GM04504 (cell line): ENCODE measurements at places on chromosomes 5 and 9.

- DNase-seq, result no peak
Observed at GRCh38 chr5:34656700-34657273, 659 bp downstream of the RAI14 start.

GRCh38 chr9:128168731-128169308, 8.8 kb downstream of the BBLN start:
- no peak for DNase-seq

GRCh38 chr5:159905496-159905895, 10.8 kb upstream of the ADRA1B start:
- DNase-seq, result peak; percentile 72

GRCh38 chr5:100762108-100762507, 141.0 kb downstream of the ST8SIA4 start:
- no peak for DNase-seq

- DNase-seq, result no peak
Observed at GRCh38 chr5:137665678-137666460, 70.0 kb downstream of the KLHL3 start.

DNA sequence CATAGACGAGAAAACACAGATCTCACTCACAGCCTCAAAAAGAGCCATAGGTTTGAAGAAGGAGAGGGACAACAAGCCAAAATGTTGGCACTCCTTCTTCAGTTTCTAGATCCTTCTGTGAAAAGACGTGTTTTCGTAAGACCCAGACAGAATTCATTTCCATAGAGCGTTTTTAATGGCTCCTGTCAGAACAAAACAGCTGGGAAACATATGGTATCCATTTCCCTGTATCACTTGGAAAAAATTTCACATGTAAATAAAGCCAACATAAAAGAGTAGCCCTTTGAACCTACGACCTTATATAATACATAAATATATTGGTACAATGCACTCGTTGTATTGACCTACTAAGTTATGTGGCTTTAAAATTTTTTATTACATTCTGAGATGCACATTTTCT, 108.1 kb downstream of the SNCAIP start:
- DNase-seq, result peak; percentile 14

DNA sequence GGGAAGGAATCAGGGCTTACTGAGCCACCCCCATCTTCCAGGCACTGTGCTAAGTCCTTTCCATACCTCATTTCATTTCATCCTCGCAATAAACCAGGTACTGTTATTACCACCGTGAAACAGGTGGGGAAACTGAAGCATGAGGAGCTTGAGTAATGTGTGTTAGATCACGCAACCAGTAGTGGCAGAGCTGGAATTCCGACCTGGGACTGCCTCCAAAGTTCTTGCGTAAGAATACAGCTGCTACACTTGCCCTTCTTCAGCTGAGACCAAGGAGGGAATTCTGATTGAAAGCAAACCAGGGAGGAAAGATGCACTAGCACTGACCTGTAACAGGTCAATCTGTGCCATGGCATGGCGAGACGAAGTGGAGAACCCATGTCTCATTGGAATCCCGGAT, 113.4 kb upstream of the MSX2 start:
- no peak for DNase-seq

DNA sequence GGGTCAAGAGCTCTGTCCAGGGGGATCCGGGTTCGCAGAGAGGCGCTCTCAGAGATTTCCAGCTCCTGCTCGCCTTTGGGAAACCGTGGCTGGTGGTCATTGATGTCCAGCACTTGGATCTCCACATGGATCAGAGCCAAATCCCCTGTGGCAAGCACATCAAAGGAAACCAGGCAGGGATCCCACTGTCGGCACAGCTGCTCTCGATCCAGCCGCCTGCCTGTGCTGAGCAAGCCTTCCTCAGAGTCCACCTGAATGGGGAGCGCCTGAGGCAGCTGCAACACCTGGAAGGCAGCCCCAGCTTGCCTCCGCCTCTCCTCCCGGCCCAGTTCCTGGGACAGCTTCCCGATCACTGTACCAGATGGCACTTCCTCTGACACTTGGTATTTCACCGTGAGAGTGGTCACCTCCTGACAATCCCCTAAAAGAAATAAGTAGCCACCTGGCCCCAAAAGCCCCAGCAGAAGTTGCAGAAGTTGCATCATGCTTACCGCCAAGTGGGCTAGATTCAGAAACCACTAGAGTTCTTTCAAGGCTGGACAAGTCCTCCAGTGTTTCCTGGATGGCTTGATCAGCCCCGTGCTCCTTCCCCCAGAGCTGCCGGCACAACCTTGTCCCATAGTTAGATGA, 520 bp downstream of the PCDH12 start:
- no peak for DNase-seq

GRCh38 chr9:104485014-104485413, 19.0 kb upstream of the OR13F1 start:
- DNase-seq, result no peak

GRCh38 chr9:78778318-78778717, 481.4 kb downstream of the PSAT1 start:
- no peak for DNase-seq

DNA sequence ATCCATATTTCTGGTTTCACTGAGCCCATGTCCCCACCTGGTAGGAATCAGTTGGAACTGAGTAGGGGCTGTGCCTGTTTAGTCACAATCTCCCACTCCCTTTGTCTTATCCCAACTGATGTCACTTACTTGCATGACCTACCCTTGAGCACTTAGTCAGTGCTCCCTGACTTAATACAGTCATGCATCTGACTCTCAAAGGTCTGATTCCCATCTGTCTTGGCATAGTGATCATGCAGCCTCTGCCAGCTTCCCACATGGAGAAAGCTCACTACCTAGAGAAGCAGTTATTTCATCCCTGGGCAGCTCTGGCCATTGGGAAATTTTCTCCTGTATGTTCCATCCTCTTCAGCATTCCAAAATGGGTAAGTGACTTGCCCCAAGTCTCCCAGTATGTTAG, 24.8 kb downstream of the ABLIM3 start:
- DNase-seq, result no peak

DNA sequence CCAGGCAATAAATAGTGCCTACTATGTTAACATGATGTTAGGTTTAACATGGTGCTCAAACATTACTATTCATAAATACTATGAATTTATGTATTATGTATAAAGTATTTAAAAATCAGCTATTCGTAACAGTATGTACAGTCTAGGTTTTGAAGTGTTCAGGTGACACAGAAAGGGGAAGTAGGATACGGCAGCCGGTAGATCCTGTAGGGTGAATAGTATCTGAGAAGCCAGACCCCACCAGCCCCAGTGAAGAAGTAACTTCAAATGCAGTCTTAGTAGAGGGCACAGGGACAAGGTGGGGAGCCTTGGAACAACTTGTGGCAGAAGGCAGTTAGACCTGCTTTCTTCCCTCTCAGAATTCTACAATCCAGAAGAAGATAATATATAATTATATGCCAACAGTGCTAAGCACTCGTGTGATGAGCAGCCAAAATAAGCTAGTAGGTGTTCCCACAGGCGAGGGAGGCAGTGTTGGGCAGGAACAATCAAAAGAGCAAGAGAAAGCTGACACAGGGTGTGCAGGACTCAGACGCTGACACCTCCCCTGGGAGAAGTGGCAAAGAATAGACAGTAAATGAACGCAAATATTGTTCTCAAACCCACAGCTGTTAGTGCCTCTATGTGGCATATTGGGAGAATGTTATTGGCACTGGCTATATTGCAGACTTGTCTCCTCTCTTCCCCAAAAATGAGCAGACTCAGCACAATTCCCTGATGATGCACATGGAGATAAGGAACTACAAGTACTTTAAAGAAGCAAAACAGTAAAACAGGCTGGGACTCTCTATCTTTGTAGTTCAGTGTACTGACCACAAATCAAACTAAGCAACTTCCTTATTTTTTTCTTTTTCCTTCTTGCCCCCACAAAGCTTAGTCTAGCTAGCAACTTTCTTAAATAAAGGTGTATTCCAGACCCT, 4.6 kb downstream of the ZNF367 start:
- DNase-seq, result no peak

GRCh38 chr5:178267245-178267644, 34.6 kb upstream of the PHYKPL start:
- no peak for DNase-seq

DNA sequence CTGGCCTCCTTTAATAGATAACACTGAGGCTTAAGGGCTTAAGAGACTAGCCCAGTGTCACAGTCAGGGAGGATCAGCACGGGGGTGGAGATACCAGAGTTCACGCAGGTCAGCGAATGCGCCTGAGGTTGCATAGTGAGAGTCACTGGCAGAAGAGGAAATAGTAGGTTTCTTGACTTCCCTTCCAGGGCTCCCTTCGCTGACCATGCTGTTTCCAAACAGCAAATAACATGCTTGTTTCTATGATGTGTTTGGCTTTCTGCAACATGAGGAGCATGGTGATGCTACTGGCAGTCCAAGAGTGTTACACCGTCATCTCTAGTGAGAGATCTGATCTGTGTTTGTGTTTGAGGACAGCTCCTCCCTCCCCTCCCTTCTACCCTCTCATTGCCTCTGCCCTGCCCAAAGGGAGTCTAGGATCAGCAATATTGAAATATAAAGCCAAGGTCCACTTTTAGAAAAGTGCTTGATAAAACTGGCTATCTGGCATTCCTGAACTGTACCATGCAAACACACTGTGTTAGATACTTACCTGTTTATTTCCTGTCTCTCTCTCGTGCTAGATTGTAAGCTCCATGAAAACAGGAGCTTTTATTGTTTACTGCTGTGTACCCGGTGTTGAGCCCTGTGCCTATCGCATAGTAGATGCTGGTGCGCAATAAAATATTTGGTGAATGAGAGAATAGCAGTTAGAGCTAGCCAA, 12.3 kb downstream of the TLE4 start:
- no peak for DNase-seq

DNA sequence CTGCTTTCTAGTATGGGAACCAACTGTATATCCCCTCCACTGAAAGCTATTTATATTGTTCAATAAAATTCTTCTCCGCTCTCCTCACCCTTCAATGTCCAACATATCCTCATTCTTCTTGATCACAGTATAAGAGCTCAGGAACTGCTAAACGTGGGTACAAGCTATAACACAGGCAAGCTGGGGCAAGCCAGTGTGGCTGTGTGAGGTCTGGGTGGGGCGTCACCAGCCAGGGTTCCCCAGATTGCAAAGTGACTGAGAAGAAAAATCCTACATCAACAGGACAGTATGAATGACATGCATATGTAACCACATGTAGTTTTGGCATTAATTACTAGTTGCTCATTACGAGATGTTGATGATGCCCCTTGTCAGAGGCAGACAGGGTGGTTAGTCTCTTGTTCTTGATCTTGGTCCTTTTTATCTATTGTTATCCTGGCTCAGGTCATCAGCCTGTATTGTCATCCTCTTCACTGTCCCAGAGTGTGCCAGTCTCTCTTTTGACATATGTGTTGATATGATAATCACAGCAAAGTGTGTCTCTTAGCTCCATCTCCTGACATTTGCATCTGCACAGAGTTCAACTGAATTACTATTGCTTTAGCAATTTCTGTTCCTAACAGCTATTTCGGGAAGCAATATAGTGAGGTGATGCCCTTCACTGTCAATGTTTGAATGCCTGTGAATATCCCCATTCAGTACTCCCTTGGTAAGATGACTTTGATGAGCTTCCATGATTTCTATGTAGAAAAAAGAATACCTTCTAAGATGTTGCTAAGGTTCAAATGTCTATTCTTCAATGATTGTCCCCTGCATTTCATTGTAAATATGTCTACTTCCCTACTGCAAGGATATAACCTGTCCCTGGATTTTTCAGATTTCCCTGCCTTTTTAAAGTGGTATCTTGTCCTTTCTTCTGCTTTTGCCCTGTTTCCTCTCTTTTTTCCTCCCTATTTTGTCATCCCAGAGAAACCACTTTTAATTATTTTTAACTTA, 140.3 kb downstream of the MAT2B start:
- DNase-seq, result no peak

- no peak for DNase-seq
Observed at GRCh38 chr5:126693806-126694205, 83.1 kb upstream of the LMNB1 start.
